Activated T-helper 1 cell treated with Interleukin-2 at 50 U/mL for 16 hours (primary cell): ENCODE measurements at places on chromosomes 2 and 18.

- DNase-seq: no peak
These were observed 192.0 kb downstream of the NBAS start for GRCh38 chr2:15369129-15369528.

- no peak for DNase-seq
These were observed 31.3 kb downstream of the KIAA2012 start for GRCh38 chr2:202104286-202104870.

DNA sequence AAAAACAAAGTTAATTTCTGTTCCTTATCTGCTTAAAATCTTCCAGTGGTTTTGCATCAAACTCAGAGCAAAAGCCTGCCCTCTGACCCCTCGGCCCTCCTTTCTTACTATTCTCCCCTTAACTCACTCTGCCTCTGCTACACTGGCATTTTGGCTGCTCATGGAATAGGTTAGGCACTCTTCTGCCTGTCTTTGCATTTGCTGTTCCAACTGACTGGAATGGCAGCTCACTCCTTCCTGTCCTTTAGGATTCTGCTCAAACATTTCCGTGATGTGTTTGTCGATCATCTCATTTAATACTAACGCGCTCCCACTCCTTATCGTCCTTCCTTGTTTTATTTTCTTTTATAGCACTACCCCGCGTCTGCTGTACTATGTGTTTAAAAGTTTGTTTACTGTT, 815 bp downstream of the CEBPZ start:
- DNase-seq: no peak

- DNase-seq: no peak
These were observed 259.2 kb downstream of the SLC4A3 start for GRCh38 chr2:219886615-219887014.

DNA sequence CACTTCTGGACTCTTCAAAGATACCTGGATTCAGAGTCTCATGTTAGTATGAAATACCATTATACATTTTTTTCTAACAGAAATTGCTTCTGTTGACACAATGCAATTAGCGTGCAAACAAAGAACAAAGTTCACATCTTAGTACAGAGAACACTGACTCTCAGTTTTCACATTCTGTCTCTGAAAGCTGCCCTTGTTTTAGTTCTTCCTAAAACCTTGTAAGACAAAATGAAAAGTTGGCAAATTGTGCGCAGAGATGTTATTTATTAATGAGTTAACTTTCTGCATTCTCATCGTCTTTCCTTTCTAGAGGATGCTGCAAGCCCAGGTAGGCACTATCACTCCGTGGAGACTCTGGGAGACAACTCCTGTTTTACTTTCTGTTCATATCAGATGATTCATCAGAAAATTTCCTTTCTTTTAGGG, 377.3 kb upstream of the POU3F3 start:
- DNase-seq: no peak

DNA sequence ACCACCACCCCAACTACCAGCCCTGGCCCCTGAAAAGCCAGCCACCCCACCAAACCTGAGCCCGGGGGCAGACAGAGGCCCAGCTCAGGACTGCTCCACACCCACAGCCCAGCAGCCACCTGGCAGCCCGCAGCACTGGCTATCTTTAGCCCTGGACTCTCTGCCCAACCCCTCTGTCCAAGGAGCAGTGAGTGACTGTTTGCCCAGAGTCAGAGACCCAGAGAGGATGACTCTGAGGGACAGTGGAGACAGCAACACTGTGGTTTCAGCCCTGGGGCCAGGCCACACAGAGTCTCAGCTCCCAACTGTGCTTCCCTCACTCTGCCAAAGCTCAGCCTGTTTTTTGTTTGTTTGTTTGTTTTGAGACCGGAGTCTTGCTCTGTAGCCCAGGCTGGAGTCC, 32.6 kb downstream of the BIN1 start:
- no peak for DNase-seq

DNA sequence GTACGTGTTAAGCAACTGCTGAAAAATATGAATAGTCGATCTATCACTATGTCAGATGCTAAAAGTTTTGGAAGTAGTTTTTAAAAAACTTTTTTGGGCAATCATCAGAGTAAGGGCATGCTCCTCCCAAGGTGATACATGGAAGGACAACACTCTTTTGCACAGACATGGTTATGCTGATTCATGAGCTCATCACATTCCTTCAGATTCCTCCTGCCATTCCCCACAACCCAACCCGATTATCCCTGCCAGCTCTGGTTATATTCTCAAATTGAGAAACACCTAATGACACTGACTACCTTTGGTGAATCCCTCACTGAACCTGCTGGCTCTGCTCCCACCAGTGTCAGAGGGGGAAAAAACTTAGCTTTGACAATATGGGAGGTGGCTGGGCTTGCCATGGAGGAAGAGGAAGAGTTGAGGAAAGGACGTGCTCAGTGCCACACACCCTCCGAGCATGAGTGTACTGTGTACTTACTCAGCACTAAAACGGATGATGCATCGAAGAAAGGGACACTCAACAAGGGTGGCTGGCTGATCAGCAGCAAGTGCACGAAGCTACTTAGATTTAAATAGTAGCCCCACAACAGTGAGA, 83.9 kb upstream of the RNU4ATAC start:
- DNase-seq: no peak

- no peak for DNase-seq
These were observed 349.9 kb upstream of the MEIS1 start for GRCh38 chr2:66084948-66085590.

GRCh38 chr2:54360055-54360792, 95.9 kb upstream of the SPTBN1 start:
- no peak for DNase-seq

- no peak for DNase-seq
These were observed 144.0 kb downstream of the ZRANB3 start for GRCh38 chr2:135386993-135387392.

DNA sequence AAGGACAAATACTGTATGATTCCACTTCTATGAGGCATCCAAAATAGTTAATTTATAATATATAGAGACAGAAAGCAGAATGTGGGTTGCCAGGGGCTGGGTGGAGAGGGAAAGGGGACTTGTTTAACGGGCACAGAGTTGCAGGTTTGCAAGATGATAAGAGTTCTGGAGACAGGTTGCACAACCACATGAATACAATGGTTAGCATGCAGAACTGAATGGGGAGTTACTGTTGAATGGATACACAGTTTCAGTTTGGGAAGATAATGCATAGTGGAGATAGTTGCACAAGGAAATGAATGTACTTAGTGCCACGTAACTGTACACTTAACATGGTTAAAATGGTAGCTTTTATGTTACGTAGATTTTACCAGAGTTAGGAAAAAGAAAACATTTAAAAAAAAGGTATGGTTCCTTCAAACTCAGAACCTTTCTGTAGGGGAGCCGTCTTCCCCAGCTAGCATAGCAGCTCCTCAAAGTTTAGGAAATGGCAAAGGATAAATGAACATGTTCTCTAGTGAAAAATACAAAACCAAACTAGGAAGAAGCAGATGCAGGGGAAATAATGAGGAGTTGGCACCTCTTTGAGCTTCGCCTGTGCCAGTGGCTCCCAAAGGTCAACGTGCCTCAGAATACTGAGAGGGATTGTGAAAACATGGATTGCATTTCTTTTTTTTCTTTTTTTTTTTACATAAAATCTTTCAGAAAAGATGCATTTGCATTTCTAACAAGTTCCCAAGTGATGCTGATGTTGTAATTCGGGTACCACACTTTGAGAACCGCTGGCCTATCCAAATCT, 95.2 kb downstream of the ZCCHC2 start:
- no peak for DNase-seq

GRCh38 chr2:188776634-188777033, 197.5 kb upstream of the COL3A1 start:
- DNase-seq: no peak

DNA sequence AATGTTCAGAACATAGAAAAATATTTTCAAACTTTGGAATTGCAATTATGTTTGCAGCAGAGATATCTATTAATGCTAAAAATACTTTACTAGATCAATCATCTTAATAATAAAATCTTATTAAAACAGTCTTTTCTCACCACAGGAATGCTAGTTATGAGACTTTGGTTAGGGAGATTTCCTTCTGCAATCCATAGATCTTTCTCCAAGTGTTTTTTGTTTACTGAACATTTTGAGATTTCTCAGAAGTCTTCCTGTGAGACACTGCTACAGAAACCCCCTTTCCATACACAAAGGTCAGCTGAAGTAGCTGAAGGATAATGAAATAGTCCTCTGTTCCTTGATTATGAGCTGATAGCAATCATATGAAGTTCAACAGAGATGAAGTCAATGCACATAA, 59.4 kb upstream of the RAPH1 start:
- no peak for DNase-seq

- no peak for DNase-seq
These were observed 74.7 kb downstream of the EIPR1 start for GRCh38 chr2:3302751-3303582.

- DNase-seq: no peak
These were observed 180.5 kb downstream of the ZNF516 start for GRCh38 chr18:76314496-76314895.

GRCh38 chr18:32846896-32847295, 74.1 kb upstream of the KLHL14 start:
- no peak for DNase-seq

- DNase-seq: no peak
These were observed 39.8 kb upstream of the PXDN start for GRCh38 chr2:1784087-1784486.

GRCh38 chr2:50408053-50408452, 623.9 kb downstream of the NRXN1 start:
- no peak for DNase-seq

DNA sequence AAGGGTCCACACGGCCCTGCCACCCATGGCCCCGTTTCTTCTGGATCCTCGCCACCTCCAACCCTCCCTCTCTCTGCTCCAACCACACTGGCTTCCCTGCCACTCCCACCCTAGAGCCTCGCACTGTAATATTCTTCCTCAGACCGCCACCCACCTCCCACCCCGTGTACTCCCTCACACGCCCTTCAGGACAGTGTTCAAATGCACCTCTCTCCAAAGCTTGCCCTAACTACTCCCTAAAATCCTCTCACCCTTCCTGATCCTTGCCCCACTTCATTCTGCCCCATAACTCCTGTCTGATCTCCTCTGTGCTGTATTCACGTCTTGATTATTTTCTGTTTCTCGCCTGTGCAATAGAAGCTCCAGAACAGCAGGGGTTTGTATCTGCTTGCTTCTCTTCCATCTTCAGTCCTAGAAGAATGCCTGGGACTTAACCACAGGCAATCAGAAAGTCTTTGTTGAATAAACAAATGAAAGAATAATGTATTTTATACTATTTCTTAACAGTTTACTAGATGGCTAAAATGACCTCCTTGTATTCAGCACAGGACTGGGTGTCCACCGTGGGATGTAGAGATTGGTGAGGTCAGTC, 25.5 kb downstream of the EPB41L3 start:
- DNase-seq: no peak

GRCh38 chr18:48756511-48757226, 194.1 kb downstream of the SMAD7 start:
- DNase-seq: no peak

- no peak for DNase-seq
These were observed 17.4 kb upstream of the RMDN2 start for GRCh38 chr2:37907501-37908225.

GRCh38 chr2:153940511-153940910, 68.8 kb downstream of the GALNT13 start:
- no peak for DNase-seq

- DNase-seq: no peak
These were observed 3.3 kb upstream of the ACOXL start for GRCh38 chr2:110729106-110729505.

- no peak for DNase-seq
These were observed 14.4 kb downstream of the RAB12 start for GRCh38 chr18:8623549-8624106.

DNA sequence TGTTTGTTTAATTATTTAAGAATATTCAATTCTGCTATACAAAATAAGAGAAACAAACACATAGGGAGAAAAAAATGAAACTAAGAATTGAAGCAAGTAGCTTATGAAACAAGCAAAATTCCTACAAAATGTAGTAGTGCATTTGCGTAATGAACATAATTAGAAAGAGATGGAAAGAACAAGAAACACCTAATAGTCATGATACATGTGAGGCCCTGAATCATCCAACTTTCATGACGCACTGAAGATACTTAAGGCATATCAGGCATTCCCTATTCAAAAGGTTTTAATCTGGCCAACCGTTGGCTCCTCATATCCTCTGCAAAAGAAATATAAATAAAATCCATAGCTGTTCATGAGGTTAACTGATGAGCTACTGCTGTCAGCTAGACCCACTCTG, 14.5 kb upstream of the NAB1 start:
- DNase-seq: no peak

DNA sequence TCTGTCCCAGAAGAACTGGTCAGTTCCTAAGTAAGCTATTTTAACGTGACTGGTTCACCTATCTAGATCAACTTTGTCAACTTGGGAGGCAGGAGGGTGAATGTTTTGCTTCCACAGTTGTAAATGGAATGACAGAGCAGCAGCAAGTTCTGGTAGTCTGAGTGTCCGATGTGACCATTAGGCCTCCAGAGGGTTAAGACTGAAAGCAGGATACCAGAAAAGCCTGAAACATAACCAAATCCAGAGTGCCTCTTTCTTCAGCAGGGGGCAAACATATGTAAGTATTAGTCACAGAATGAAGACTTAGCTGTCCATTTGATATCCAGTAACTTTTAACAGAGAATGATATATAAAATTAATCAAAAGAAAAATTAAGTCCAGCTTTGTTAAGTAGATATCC, 9.2 kb downstream of the HOXD3 start:
- no peak for DNase-seq

DNA sequence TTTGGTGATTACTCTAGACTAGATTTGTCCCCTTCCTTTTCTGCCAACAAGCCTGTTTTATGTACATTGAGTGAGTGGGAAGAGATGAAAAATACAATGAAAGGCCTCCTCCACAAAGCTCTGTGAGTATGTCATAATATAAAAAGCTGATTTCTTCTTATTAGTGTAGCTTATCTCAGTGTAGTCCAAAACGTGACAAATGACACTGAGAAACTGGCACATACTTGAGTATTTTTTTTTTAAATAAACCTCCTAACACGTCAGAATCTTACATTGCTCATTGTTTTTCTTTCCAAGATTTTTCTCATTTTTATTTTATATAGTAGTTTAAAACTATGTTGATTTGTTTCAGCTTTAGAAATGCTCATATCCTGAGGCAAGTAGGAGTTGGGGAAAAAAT, 17.9 kb upstream of the FIGN start:
- DNase-seq: no peak

DNA sequence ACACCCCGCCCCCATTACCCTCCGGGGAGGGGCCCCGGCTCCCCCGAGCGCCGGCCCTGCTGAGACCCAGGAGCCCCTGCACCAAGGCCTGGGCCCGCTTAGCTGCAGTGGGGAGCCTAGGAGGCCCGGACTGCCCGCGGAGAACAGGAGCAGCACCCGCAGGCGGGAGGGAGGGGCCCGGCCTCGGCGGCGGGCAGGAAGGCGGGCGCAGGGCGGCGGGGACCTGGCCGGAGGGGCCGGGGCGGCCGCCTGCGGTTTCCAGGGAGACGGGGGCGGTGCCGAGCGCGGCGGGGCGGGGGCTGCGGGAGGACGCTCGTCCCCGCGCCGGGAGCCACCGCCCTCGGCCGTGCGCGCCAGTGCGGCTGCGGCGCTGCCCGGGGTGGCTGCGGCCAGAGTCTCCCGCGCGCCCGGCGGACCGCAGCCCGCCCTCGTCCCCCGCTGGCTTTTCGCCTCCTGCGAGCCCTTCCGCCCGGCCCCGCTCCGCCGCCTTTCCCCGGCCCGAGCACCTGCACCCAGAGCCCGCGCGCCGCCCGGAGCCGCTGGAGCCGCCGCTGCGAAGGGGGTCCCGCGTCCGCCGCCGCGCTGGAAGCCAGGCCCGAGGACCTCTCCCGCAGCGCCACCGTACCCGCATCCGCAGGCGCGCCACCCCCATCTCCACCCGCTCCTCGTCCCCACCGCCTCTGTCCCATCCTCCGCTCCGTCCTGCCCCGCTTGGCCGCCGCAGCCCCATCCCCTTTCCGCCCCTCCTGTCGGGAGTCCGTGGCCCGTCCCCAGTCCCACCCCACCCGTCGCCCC, 17.2 kb downstream of the GPC1 start:
- DNase-seq: no peak
